ENCODE measurements at places on chromosomes 3 and 15. TPM values are rescaled to one million over a fixed set of nuclear protein-coding genes. Genes with fewer than 3 reads are reported as not detected.

GRCh38 chr3:122392868-122393844 is 9.2 kb downstream of the FAM162A start:
- DNase-seq = peak; percentile 74

The MANF gene
- total RNA-seq = 88.6 TPM

The THAP10 gene
- total RNA-seq = 2.6 TPM

DNA sequence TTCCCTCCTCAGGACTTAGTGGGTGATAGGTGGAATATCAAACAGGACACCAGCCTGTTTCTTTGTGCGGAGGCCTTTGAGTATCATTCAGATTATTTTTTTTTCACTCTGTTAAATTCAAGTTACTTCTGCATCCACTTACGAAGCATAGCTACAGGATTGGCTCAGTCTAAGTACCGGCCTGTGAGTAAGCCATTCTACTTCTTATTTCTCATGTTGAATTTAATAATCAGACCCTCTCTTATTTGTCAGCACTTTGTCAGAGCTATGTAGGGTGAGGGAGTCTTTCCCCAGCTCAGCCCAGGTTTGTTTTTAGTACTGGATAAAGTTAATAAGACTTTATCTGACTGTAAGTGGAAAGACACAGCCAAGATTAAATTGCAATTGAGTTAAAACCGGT is 54.7 kb downstream of the ITPR1 start:
- no peak for DNase-seq

The KCNH8 gene
- not detected for total RNA-seq

DNA sequence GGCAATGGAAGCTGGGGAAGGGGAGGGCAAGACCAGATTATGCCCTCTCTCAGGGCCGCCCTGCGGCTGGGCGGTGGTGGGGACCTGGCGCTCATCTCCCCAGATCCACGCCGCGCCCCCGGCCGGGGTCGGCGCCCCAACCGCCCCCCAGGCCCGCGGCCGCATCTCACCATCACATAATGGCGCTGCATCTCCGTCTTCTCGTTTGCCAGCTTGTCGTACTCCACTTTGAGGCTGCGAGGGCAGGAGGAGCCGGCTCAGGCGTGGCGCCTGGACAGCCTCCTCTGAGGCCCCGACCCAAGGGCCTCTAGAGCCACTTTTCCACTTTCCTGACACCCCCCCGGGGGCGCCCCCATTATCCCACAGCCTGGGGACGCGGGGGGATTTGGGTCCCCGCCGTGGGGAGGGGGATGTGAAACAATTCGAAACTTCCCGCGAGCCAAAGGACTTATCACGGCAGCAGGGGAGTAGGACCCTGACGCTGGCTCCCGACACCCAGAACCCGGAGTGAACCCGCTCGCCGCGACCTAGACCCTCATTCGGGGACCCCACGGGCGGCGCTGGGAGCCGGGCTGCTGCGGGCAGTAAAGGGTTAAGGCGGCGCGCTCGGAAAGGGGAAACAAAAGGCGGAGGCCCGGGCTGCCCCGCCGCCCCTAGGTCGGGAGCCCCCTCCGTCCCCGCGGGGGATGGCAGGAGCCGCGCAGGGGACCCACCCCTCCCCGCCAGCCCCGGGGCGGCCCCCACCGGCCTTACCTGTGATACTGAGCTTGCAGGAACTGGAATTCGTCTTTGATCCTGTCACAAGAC is 2.1 kb downstream of the TLE3 start:
- no peak for DNase-seq

- DNase-seq = peak; percentile 63
These were observed 132.9 kb downstream of the TPRG1 start for GRCh38 chr3:189304465-189305351.

- no peak for DNase-seq
These were observed 5.2 kb downstream of the HEG1 start for GRCh38 chr3:125050488-125051090.

- peak; percentile 100 for DNase-seq
These were observed 1.1 kb upstream of the PLD1 start for GRCh38 chr3:171811295-171811912.

The PIGZ gene
- 1.7 TPM for total RNA-seq

The GRIP2 gene
- total RNA-seq = 0.64 TPM

DNA sequence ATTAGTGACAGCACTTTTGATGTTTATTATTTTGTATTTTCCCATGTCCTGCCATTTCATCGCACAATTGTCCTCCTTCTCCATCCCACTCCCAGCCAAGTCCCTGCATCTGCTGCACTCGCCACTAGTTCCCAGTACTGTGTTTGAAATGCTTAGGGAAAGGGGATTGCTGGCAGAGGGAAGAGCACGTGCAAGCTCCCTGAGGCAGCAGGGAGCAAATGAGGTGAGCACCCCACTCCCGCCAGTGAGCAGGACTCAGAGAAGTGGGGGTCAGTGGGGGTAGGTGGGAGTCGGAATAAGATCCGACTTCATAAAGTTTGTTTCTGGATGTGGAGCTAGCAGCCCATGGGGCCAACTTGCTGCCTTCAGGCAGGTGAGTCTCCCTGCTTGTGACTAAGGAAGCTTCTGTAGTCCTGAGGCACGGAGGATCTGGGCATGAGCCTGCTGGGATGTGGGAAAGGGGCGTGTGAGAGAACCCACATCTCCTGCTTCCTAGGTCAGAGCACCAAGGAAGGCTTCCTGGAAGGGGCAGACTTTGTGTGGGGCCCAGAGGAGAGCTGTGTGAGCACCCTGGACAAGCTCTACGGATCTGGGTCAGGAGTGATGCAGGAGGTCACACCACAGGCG is 99.7 kb upstream of the TLE3 start:
- no peak for DNase-seq

The SLC6A1 gene
- total RNA-seq = not detected

The CCDC80 gene
- total RNA-seq = 158 TPM

DNA sequence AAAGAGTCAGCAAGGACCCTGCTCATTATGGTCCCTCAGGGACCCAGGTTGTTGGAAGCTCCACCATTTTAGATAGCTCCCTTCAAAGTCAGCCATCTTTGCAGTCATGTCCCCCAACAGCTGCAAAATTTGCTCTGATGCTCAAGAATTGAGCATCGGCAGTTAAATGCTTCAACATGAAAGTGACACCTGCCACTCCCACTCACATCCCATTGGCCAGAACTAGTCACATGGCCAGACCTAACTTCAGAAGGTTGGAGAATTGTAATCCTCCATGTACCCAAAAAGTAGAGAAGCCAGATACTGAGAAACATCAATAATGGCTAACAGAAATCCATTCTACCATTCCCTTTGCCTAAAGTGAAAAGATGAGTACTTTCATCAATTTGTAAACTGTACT is 171.5 kb upstream of the NR2E3 start:
- no peak for DNase-seq

DNA sequence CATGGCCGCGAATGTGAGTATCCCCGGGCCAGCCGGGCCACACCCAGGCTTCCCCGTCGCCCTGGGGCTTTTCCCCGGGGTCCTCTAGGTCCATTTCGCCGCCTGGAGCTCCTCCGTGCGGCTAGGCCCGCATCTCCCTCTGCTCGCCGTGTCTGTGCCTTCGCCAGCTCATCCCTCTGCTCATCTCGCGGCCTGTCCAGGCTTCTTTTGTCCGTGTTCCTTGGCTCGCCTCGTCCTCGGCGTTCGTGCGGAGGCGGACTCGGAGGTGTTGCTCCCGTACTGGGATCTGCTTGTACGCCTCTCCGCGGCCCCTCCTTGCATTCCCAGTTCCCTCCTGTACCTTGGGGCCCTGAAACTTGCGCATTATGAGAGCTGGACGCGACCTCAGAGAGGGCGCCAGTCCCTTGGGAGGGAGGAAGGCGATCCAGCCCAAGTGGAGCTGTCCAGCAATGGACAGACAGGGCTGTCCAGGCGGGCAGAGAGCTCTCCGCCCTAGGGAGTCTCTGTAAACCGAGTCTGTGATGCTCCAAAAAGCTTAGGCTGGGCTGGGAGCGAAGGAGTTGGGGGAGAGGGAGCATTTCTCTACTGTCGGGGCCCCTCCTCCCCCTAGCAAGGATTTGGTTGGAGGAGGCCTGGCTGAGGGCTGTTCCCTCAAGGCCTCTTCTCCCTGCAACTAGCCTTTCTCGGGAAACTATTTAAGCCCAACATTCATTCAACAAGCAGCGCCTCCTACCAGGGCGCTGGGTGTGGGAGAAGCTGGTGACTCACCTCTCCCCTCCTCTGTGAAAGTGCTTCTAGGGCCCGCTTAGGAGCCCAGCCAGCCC is 553 bp downstream of the TMEM43 start:
- peak; percentile 92 for DNase-seq

The EIF4G1 gene
- 288 TPM for total RNA-seq

GRCh38 chr15:26891448-26892181 is 24.8 kb downstream of the GABRA5 start:
- peak; percentile 29 for DNase-seq

DNA sequence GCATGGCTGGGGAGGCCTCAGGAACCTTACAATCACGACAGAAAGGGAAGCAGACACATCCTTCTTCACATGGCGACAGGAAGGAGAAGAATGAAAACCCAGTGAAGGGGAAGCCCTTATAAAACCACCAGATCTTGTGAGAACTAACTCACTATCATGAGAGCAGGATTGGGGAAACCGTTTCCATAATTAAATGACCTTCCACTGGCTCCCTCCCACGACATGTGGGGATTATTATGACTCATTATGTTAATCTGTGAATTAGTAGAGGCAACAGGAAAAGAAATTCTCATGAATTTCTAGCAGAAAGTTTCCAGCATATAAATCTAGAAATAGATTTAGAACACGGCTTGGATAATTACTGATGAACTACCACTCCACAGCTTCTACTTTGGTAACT is 937.3 kb downstream of the ROBO1 start:
- DNase-seq = no peak

GRCh38 chr15:25890529-25890928 is 27.4 kb upstream of the ATP10A start:
- DNase-seq = no peak

DNA sequence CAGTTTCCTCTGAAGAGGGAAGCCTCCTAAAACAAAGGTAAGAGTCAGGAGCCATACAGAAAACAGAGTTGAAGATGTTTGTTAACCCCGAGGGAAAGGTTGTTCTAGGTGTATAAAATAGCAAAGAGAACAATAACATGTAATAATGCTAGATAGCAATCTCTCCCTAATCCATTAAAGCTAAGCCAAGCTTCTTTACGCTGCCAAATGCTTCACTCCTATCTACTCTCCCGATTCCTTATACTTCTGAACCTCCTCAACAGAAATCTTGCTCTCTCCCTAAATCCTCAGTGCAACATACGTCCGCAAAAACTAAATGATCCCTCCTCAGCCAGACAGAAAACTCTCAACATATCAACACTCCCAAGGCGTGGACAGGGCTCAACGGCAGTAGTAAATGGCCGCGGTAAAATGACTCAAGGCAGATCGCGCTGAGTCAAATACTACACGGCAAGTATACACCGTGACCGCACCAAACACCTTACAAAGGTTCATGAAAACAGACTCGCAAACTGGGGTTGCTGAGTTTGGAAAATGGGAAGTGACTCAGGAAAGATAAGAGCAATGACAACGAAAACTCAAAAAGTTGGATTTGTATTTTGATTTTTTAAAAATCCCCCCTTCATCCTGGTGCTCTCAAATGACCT is 682 bp downstream of the CLDND1 start:
- peak; percentile 81 for DNase-seq

DNA sequence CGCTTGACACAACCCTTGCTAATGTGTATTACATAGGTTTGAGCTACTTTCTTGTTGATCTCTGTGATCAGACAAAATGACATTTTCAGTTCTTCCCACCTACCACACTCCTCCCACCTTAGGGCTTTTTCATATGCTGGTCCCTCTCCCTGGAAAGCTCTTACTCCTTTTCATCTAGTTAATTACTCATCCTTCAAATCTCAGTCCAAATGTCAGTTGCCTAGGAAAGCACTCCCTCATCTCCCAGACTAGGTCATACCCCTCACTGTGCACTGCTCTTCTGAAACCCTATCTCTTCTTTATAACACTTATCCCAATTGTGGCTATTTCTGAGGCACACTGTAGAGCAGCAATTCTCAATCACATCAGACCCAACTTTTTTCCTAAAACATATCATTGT is 7.3 kb downstream of the ZNF106 start:
- no peak for DNase-seq

The TTC21A gene
- 3.9 TPM for total RNA-seq

The KBTBD8 gene
- 3.5 TPM for total RNA-seq
